ENCODE measurements at places on chromosomes 13 and 19. TPM values are rescaled to one million over a fixed set of nuclear protein-coding genes. Genes with fewer than 3 reads are reported as not detected.

The JAK3 gene
- total RNA-seq, result not detected

The LRP3 gene
- 20.1 TPM for total RNA-seq

The LAIR1 gene
- total RNA-seq, result not detected

The FAM216B gene
- not detected for total RNA-seq

The PSG1 gene
- total RNA-seq, result 0.27 TPM

The NCR1 gene
- 0.43 TPM for total RNA-seq

The TMEM86B gene
- 1.8 TPM for total RNA-seq

The ANKLE1 gene
- total RNA-seq, result 0.35 TPM

The KIR3DL2 gene
- total RNA-seq, result not detected

The SHISA7 gene
- total RNA-seq, result not detected

The PSG6 gene
- total RNA-seq, result not detected

The CERS4 gene
- total RNA-seq, result 0.27 TPM

The ASPDH gene
- 0.31 TPM for total RNA-seq

The PRTN3 gene
- not detected for total RNA-seq

The ZNF556 gene
- total RNA-seq, result 0.03 TPM

The TMEM272 gene
- not detected for total RNA-seq

The GPALPP1 gene
- total RNA-seq, result 34.8 TPM

Measured in HT1080 (cell line).